ENCODE measurements at places on chromosomes 1 and 21. TPM values are rescaled to one million over a fixed set of nuclear protein-coding genes. Genes with fewer than 3 reads are reported as not detected.

DNA sequence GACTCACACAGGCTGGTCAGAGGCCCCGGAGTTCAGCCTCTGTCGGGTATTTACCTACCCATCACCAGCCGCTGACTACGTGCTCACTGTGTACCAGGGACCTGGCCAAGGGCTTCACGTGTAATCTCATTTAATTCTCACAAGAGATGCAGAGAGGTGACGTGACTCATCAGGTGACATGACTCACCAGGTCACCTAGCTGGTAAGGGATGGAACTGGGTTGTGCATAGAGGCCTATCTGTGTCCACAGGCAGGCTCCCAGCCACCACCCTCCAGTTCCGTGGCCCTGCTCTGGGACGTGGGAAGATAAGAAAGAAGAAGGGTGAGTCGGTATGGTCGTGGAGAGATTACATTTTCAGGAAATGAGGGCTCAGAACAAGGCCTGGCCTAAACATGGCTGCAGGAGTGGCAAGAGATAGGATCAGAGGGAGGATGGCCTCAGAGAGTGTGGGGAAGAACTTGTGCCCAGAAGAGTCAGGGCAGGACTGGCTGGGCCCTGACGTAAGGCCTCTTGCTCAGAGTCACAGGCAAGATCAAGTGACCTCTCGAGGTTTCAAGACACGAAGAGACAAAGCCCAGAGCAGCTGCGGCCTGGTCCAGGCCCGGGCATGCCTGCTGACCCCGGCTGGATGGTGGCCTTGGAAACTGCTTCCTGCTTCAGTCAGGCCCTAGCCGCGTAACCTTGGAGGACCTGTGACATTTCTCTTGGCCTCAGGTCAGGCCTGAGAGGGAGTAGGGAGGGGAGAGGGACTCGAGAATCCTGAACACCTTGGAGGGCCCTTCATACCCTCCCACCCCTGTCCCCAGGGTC, 52.7 kb upstream of the WASF2 start:
- DNase-seq, result peak; percentile 80

DNA sequence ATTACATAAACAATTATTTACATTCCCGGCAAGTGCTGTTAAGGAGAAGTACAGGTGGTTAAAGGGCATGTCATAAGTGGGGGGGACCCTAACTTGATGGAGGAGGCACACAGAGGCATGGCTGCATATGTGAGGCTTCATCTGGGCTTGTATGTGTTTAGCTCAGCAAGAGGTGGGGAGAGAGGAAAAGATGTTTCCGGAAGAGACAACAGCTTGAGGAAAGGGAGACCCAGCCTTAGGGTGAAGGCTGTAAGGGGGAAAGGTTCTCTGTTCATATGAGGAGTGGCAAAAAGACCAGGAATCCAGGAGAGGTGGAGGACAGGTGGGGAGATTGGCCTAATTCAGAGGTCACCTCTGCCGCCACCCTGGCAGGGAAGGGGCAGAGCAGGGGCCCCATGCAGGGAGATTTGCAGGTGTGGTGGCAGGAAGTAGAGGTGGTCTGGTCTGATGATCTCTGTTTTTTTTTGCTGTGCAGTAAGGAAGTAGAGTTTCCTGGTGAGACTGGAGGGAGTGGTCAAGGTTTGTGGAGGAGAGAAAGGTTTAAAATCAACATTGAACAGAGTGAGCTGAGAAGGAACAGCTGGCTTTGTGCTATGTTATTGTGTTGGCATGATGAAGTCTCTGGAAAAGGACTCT, 9.0 kb downstream of the TRAF5 start:
- no peak for DNase-seq

- no peak for DNase-seq
These were observed 10.8 kb upstream of the PSMD4 start for GRCh38 chr1:151243683-151244216.

- DNase-seq, result no peak
These were observed 25.4 kb downstream of the OLFM3 start for GRCh38 chr1:101971304-101971703.

GRCh38 chr1:84613026-84613425, 38.8 kb upstream of the CTBS start:
- DNase-seq, result no peak

- DNase-seq, result no peak
These were observed 52.2 kb downstream of the ZBTB40 start for GRCh38 chr1:22503721-22504410.

CD1B gene
- total RNA-seq, result not detected

Data from right cardiac atrium (tissue), 5 donors.